NCI-H748 treated with DMSO at 0.1 percent for 48 hours (cell line): ENCODE measurements at places on chromosomes 13 and 19.

DNA sequence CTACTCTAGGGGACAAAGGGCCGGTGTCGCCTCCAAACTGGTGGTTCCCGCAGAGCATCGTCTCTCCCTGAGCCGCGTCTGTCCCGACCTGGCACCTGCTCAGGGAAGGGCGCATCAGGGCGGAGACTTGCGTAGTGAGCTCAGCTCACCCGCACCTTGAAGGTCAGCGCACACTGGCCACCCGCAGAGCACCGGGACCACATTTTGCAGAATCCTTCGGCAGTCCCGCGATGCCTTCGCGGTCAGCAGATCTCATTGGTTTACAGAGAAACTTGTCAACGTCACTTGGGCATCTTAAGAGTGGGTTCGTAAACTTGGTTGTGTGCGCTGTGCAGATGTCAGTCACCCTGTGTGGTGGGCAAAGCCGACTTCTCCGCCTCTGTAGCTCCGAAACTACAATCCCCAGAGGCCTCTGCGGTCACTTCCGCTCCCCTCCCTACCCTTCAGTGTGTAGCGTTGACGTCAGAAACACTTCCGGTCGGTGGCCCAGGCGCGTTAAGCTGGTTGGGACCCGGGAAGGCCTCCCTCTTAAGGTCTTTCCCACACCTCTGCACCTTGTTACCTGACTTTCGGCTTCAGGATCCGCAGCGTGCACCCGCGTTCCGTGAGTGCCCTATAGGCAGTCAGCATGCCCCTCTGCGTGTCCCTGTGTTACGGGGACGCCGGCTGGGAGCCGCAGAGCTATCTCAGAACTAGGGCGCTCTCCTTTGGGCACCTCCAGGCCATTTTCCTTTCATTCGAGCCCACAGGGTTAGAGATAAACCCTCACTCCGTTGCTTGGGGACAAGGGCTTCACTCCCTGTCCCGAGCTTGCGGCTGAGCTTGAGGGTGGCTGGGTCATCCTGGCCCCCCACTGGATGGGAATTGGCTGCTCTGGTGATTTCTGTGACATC, 36.5 kb upstream of the ZNF527 start:
- peak; percentile 93 for DNase-seq

DNA sequence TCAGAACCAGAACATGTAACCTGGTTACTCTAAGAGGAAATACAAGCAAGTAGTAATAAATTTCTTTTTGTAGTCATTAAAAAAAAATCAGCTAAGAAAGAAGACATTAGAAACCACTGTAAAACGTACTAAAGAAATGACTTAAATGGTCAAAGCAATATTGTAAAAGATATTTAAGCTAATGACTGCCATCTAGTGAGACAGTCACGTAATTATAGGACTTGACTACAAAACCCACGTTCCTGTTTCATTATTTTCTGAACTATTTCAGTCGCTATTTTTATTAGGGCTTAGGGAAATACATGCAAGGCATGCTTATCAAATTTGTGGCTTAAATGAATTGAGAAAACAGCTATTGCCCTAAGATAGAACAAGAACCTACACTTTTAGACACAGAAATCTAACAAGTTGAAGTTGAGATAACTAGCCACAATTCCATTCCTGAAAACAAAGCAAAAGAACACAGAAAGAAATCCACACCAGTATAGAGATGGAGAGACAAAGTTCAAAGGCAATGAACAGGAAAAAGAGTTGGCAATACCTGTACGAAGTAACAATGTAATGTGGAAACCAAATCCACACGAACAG, 17.9 kb downstream of the ALG5 start:
- peak; percentile 39 for DNase-seq

- no peak for DNase-seq
Observed at GRCh38 chr19:47564081-47564480, 8.9 kb downstream of the ZNF541 start.

GRCh38 chr13:108305655-108306054, 36.1 kb downstream of the TNFSF13B start:
- no peak for DNase-seq

DNA sequence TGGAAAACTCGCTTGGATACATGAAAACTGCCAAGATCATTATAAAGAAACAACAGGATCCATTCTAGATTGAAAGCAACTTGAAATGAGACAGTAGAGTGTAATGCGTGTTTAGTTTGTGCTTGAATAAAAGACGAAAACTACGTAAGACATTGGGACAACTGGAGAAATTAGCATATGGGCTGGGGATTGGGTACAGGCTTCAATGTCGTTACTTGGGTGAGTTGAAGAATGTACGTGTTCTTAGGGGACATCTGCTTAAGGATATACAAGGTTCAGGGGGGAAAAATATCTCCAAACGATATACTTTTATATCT, 471 bp upstream of the ERVK3-1 start:
- no peak for DNase-seq
